ENCODE measurements at places on chromosomes 5 and 9. TPM values are rescaled to one million over a fixed set of nuclear protein-coding genes. Genes with fewer than 3 reads are reported as not detected.

DNA sequence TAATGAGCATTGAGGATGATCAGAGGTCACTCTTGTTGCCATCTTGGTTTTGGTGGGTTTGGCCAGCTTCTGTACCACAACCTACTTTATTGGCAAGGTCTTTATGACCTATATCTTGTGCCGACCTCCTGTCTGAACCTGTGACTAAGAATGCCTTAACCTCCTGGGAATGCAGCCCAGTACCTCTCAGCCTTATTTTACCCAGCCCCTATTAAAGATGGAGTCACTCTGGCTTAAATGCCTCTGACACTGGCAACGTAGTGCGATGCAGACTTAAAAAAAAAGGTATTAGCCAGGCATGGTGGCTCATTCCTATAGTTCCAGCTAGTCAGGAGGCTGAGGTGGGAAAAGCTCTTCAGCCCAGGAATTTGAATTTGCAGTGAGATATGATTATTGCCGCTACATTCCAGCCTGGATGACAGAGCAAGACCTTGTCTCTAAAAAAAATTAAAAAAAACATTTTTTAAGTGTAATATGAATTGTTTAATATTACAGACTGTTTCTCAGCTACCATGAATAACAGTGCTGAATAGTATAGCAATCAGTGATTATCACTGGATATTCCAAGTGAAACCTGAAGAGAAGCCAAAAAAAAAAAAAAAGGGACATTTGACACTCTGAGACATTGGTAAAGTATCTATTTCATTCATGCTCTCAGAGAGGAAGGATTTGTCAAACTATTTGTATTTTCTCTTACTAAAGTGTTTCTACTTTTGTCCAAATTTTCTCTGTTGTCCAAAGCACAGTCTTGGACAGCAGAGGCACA lies 18.3 kb upstream of the STOM start:
- no peak for DNase-seq

GRCh38 chr5:67233075-67233474 lies 36.5 kb upstream of the CD180 start:
- no peak for DNase-seq

- DNase-seq: no peak
Measured at GRCh38 chr5:77777281-77777892, 1.2 kb upstream of the TBCA start.

DNA sequence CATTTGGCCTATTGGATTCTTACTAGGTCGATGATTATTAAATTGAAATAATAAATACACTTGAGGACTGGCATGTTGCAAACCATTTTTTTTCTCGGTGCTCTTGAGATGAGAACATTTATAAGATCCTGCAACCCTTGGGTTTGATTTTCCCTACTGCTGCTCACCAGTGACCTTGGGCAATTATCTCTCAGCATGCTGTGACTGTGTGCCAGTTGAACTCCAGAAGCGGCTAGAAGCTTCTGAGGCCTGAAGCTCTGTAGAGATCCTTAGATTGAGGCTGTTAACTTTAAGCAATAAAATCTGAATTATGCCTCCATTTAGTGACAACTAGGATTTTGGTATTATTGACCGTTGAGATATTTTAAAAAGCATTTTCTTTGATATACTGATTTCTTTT lies 489.8 kb downstream of the MAT2B start:
- no peak for DNase-seq

GRCh38 chr9:132351404-132352045 lies 3.3 kb downstream of the SETX start:
- no peak for DNase-seq

- DNase-seq: no peak
Measured at GRCh38 chr5:61425918-61426317, 93.9 kb downstream of the ZSWIM6 start.

- DNase-seq: no peak
Measured at GRCh38 chr9:136840140-136840876, 2.0 kb upstream of the AJM1 start.

DNA sequence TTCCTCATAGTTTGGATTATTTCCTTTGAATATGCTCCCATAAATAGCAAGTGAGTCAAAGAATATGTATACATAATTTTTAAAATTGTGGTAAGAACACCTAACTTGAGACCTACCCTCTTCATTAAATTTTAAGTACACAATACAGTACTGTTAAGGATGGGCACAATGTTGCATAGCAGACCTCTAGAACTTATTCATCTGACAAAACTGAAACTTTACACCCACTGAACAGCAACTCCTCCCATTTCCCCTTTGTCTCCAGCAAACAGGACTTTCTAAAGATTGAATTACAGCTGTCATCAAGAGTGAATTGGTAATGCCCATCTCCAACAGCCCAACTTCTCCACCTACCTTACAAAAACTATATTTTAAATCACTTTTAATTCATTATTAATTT lies 388.9 kb downstream of the HTR1A start:
- no peak for DNase-seq

GRCh38 chr5:43555895-43556606 lies 826 bp downstream of the PAIP1 start:
- DNase-seq: peak; percentile 16

DNA sequence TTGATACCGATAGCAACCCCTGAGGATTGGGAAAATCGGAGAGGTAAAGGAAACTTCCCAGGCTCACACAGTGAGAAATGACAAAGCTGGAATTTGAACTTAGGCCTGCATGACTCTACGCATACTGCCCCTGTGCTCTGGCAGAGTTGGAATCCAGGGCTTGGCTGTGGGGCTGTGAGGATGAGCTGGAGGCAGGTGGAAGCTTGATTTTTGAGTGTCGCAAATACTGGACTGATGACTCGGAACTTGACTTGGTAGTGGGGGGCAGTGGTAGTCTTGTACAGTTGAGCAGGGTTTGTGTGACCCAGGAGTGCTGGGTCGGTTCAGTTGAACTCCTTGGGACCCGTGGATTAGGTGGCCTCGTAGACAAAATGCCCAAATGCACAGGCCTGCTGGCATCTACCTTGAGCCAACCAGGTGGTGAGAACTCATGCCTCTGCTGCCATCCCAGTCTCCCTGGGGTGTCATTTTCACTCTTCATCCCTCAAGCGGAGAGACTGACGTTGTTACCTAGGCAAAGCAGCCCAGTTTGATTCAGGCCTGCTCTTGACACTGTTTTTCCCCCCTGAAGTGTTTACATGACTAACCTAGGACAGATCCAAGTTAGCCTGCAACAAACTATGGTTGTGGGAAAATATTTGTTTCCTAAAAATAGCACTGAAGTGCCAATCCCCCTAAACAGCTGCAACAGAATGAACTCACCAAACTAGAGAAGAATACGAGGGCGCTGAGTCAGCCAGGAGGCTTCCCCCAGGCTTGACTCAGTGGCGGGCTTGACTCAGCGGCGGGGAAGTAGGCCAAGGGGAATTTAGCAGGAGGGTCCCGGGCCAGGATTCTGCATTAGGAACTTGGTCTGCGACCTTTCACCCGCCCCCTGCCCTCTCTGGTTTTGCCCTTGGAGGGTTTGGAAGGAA lies 45.7 kb upstream of the ORM1 start:
- peak; percentile 8 for DNase-seq

DNA sequence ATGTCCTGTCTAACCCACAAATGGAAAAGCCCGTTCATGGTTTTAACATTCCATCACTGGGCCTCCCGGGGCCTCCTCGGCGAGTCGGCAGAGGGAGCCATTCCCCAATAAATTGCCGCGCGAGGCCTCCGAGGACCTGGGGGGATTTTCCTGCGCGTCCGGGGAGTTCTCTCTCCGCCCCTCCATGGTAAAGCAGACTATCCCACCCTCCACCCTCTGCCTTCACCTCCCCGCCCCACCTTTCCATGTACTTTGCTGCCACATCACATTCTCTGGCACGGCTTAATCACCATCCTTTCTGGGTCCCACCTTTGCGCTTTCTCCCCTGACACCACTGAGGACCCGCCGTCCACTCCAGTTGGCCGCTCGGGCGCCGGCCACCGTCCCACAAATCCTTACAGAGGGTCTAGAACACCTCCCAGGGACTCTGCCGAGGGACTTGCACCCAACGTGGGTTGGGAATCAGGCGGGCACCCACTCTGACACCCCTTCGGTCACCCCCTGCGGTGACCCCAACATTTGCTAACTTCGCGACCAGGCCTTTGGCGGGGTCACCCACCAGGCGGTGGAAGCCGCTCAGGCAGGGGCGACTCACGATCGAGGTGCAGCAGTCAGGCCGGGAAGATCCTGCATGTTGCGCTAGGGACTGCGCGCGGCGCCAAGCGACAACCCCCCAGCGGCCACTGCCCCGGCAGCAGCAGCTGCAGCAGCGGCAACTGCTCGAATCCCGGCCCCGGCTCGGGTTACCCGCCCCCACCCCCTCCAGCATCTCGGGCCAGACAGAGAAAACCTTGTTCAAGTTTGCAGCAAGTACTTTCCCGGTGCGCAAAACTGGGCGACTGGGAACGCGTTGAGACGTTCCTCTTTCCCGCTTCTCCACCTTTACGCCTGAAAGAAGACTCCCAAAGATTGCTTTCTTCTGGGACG lies at the start of gene MEGF10:
Gene MEGF10, plus strand, starts transcription at position 778 of the 927 bp plus-strand sequence. CDS start 40,513 bp downstream, outside the sequence.
- no peak for DNase-seq

- no peak for DNase-seq
Measured at GRCh38 chr5:115350894-115351293, 54.4 kb upstream of the CCDC112 start.

DNA sequence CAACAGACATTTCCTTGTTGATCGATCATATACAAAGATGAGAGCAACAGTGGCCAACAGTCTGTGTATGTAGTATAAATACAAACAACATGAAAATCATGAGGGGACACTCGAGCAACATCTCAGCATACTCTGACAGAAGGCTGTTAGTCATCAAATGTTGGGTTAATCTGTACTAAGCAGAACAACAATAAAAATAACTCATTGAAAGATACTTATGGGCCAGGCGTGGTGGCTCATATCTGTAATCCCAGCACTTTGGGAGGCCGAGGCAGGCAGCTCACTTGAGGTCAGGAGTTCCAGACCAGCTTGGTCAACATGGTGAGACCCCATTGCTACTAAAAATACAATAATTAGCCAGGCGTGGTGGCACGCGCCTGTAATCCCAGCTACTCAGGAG lies 67.3 kb downstream of the SCAI start:
- DNase-seq: no peak

DNA sequence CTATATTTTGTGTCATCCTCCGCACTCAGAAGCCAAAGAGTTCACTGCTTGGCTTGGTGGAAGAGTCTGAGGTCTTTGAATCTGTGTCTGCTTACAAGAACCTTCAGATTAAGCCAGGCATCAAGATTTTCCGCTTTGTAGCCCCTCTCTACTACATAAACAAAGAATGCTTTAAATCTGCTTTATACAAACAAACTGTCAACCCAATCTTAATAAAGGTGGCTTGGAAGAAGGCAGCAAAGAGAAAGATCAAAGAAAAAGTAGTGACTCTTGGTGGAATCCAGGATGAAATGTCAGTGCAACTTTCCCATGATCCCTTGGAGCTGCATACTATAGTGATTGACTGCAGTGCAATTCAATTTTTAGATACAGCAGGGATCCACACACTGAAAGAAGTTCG lies 19.2 kb downstream of the TIGD6 start:
- no peak for DNase-seq

- no peak for DNase-seq
Measured at GRCh38 chr5:142803428-142804125, 33.4 kb downstream of the ARHGAP26 start.

DNA sequence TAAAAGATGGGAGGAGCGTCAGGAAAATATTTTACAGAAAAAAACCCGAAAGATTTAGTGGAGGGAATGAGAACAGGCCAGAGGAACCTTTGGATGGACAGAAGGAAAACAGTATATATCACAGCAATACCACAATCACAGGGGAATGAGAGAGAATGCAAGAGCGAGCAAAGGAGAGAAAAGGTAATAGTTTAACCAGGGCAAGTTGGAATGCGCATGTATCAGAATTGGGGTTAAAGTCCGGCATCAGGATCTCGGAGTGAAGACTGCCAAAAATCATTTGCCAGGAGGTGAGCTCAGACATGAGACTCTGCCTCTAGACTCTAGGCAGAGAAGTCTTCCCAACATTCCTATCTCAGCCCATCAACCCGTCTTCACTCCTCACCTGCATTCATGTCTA lies 36.8 kb downstream of the PCDHGC5 start:
- no peak for DNase-seq

DNA sequence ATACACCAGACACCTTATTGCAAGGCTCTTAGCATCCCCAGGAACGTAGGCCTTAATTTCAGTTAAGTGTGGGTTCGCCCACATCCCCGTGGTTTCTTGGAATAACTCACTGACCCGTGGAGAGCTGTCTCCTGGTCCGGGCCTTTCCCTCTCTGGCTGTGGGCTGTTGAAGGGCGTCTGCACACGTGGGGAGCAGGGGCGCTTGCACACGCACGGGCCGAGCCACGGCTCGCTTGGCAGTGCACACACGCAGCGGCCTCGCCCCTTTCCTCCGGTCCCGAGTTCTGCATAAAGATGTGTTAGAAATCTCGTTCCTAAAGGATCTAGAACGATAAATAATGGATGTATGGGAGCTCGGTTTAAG lies 141.9 kb downstream of the PBX3 start:
- no peak for DNase-seq

GRCh38 chr5:138245717-138246116 lies 28.7 kb downstream of the GFRA3 start:
- DNase-seq: peak; percentile 5

DNA sequence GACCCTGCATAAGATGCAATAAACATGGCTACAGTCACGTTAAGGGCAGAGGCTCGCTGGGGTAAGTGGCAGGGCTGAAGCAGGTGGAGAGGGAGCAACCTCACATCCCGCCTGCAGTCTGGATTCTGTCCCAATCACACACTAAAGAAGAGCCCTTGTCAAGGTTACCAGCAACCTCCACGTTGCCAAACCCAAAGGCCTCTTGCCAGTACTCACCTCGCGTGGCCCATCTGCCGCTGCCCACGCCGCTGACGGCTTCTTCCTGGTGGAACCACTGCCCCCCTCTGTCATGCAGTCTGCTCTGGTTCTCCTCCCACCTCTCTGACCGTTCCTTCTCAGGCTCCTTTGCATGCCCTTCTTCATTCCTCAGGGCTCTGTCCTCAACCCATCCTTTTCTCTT lies 8.8 kb downstream of the AQP7 start:
- DNase-seq: no peak

Gene AP3B1
- 46.5 TPM for total RNA-seq

Gene GDA
- total RNA-seq: 1.3 TPM

Gene ANKRD18A
- total RNA-seq: 1.4 TPM

Gene PDGFRB
- total RNA-seq: 354 TPM

Gene BRD9
- 35.8 TPM for total RNA-seq

Gene MLANA
- total RNA-seq: not detected

Gene GABRG2
- not detected for total RNA-seq

Gene CXXC5
- 45.0 TPM for total RNA-seq

Gene RNF183
- total RNA-seq: not detected

Measured in tibial nerve (tissue), 4 donors.